ENCODE measurements at places on chromosomes 4 and X.
A peak's percentile ranks its signal among the peaks of the same experiment; 100 is the strongest.

DNA sequence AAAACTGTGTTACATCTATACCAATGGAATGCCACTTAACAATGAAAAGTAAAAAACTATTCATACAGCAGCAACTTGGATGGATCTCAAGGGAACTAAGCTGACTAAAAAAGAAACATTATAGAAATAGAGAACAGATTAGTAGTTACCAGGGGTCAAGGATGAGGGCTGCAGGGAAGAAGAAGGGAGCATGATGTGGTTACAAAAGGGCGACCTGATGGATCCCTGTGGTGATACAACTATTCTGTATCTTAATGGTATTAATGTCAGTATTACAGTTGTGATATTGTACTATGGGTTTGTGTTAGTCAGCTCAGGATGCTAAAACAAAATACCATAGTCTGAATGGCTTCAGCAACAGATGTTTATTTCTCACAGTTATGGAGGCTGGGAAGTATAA lies 190.7 kb downstream of the ZNF674 start:
- no peak for DNase-seq

- DNase-seq, result peak; percentile 12
These were observed 82.9 kb upstream of the TAB3 start for GRCh38 chrX:30971774-30972603.

- DNase-seq, result no peak
These were observed 4.6 kb downstream of the BDH2 start for GRCh38 chr4:103095080-103095479.

DNA sequence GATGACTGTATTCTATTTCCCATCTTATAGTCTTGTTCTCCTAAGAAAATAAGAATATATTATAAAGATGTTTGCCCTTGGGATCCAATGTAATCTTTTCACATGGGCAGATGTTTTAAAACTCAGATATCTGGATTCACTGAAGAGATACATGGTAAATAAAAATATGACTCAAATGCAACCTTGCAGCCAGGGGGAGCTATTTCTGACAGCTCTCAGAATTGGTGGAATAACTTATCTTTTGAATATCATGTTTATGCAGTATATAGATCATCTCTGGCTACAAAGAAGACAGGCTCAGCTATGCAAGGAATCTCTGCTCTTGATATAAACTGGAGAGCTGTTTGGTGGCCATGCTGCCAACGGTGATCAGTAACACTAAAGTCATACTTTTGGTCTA lies 274.7 kb downstream of the GLUD2 start:
- DNase-seq, result no peak

DNA sequence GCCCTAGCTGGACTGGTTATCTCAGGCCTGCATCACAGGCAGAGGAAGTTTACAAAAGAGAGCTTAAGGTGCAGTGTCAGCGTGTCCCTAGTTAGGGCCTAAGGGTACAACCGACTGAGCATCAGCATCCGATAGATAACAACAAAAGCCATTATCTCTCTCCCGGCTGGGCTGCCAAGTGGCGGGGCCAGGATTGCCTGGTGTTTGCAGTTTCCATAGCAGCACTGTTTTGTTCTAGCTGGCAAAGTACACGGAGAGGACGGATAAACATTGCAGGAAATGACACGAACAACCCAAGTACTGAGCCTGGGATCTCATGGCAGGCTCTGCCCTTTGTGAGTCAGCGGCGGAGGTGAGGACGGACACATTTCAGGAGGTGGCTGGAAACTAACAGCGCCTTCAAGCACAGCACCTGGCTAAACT lies 104.7 kb upstream of the NOCT start:
- DNase-seq, result no peak

DNA sequence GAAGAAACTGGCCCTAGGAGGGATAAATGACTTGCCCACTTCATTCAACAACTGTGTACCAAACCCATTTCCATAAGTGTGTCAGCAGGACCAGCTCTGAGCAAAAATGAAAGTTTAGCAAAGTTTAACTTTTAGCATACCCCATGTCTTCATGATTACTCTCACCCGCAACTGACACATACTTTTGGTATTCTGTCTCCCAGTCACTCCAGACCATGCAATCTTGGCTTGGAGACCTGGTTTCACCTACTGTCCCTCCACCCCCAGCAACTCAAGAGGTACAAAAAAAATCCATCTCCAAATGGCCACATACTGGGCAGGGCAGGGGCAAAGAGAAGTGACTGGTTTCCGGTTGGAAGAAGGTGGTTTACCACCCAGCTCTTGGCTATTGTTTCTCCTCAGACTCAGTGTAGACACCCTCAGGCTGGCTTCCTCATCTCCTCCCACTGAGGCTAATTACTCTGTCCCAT lies 79.8 kb downstream of the RLIM start:
- DNase-seq, result peak; percentile 36

GRCh38 chrX:96551322-96551872 lies 133.2 kb upstream of the DIAPH2 start:
- no peak for DNase-seq

GRCh38 chr4:176921256-176921655 lies 128.5 kb upstream of the VEGFC start:
- DNase-seq, result no peak

DNA sequence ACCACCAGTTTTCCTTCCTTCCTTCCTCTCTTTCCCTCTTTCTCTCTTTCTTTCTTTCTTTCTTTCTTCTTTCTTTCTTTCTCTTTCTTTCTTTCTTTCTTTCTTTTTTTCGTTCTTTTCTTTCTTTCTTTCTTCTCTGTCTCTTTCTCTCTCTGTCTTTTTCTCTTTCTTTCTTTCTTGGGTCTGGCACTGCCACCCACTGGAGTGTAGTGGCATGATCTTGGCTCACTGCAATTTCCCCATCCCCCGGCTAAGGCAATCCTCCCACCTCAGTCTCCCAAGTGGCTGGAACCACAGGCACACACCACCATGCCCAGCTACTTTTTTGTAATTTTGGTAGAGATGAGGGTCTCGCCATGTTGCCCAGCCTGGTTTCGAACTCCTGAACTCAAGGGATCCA lies 51.6 kb upstream of the NHS start:
- DNase-seq, result no peak

DNA sequence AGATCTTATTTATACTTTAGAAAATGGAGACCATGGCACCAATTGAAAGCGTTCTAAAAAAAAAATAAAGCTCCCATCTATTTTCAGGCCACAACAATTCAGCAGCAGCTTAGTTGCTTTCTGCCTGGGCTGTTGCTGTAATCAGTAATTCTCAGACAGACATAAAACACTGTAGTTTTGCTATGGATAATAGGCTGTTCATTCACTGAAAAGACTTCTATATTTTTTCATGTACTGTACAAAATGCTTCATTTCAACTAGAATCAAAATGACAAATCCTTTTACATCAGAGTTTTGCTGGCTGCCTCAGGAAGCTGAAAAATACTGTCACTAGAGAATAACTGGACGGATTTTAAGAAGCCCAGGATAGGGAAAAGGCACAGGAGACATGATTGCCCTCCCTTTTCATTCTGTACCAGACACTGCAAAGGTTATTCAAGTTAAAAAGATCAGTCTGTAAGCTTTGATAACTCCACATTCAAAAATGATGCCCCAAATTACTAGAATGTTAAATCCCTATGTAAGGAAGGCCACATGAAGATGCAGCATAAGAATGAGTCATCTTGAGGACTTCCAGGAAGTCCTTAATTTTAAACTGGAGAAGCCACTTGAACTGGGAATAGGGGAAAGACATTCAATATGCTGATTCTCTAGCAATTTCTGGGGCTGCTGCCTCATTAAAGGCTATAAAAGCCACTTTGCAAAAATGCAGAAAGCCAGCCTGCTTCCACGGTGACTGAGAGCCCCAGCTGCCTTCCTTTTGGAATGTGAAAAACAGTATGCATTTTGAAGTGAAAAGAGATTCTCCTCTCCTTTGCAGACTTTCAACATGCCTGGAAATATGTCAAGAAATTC lies 403.2 kb upstream of the RASGEF1B start:
- no peak for DNase-seq

DNA sequence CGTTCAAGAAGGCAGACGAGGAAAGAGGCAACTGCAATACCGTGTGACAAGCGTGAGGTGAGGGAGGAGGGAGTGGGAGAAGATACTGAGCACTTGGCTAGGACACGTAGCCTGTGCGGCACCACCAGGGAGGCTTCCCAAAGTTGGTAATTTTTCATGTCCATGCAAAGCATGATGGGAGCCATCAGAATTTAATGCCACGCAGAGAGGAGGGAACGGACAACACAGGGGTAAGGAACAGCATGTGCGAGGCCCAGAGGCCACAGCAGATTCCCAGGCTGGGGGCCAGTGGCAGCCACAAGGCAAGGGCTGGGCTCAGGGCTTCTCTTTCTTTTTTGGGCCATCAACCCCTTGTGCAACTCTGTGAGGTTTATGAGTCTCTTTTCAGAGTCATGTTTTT lies 11.0 kb upstream of the CLDN24 start:
- no peak for DNase-seq

DNA sequence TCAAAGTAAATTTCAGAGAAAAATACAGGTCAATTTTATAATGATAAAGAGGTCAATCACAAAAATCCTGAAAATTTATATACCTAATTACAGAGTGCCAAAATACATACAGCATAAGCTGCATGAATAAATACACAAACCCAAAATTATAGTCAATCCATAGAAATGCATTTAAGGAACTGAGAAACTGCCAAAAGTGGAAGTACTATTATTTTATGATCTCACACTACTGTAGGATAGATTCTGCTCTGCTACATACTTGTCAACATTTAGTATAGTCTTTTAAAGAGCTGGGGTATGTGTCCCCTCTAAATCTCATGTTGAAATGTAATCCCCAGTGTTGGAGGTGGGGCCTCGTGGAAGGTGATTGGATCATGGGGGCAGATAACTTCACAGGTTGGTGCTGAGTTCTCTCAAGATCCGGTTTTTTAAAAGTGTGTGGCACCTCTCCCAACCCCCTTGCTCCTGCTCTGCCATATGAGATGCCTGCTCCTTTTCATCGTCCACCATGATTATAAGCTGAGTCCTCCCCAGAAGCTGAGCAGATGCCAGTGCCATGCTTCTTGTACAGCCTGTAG lies 31.8 kb downstream of the CHIC2 start:
- DNase-seq, result no peak

GRCh38 chrX:140815868-140816267 lies 106.3 kb downstream of the LINC00632 start:
- no peak for DNase-seq

DNA sequence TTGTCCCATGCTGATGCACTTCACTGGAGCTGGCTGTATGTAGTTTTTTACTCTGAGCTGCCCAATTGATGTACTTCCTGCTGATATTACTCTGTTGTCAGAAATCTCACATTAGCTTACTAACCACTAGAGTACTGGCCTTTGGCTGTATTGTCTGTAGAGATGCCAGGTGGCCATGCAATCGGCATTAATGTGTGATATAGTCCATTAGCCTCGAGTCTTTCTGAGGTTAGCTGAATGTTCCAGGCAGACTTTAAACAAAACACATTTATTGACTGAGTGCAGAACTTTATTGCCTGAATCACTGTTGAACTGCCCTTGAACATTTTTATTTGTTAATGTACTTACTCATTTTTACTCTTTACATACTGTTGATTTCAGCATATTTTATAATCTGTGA lies 335.2 kb downstream of the PCDH10 start:
- no peak for DNase-seq

GRCh38 chrX:53281321-53281822 lies at the start of gene IQSEC2:
TSS of gene IQSEC2 (minus strand) at chrX:53281584.
- DNase-seq, result no peak

- no peak for DNase-seq
These were observed 150.6 kb upstream of the ANKRD50 start for GRCh38 chr4:124863040-124863545.

GRCh38 chr4:37847311-37847884 lies 20.9 kb downstream of the PGM2 start:
- DNase-seq, result no peak

DNA sequence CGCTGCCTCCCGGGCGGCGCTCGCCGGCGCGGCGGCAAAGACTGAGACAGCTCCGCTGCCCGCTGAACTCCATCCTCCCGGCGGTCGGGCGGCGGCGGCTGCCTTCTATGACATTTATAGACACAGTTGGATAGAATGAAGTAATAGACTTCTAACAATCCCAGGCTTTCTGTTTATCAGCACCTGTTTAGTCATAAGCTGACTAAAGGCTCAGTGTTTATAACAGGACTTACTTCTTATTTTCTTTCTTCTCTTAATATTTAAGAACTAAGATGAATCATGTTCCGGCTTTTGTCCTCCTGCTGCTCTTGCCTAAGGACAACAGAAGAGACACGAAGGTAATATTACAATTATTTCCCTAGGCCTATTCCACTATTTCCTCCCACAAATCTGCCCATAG lies 3.9 kb downstream of the ARL13A start:
- no peak for DNase-seq

DNA sequence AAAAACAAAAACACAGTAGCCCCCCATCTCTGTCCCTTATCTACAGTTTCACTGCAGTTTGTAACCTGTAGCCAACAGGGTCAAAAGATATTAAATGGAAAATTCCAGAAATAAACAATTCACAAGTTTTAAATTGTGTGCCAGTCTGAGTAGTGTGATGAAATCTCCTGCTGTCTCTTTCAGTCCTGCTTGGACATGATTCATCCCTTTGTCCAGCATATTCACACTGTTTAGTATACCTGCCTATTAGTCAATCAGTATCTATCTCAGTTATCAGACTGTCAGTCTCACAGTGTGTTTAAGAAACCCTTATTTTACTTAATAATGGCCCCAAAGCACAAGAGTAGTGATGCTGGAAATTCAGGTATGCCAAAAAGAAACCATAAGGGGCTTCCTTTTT lies 21.9 kb downstream of the CNOT6L start:
- no peak for DNase-seq

- no peak for DNase-seq
These were observed 748.7 kb downstream of the TRIML1 start for GRCh38 chr4:188887905-188888304.

GRCh38 chr4:154593868-154594267 lies 3.3 kb upstream of the FGA start:
- DNase-seq, result no peak

All from activated T-cell treated with anti-CD3 and anti-CD28 coated beads, Interleukin-2, amount 50 U/mL, for 72 hours (primary cell).